Activated CD4-positive, alpha-beta T cell treated with anti-CD3 and anti-CD28 coated beads, Interleukin-2, amount 10 ng/mL, durations not matched to agents 24 days and 14 days (primary cell): ENCODE measurements at places on chromosomes 2 and 18. TPM values are rescaled to one million over a fixed set of nuclear protein-coding genes. Genes with fewer than 3 reads are reported as not detected.

DNA sequence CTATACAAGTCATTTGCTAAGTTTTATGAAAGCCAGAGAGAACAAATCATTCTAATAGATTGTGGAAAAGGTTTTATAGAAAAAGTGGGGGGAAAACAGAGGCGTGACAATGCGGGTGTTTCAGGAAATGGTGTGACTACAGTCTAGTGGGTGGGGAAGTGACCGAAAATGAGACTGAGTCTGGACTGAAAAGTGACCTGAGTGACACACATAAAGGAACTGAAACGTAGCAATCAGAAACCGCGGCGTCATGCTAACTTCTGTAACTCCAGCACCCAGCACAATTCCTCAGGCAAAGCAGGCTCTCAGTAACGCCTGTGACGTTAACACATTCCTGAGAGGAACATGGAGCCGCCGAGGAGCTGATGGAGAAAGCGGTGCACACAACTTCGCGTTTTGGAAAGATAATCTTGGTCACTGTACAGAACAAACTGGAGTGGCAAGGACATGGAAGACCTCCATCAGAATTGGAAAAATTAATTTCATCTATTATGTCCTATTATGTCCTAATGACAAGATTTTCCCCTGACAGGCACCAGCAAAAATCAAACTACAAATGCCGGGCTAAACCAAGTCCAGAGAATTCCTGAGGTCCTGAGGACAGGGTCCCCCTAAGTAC is 1.4 kb upstream of the CD226 start:
- H3K27ac ChIP-seq, result no peak overlapping the region
- H3K4me3 ChIP-seq, result no peak overlapping the region
- no peaks in the 10 kb centered on the region for H3K27me3 ChIP-seq
- peaks cover 55% of the 10 kb centered on the region for H3K36me3 ChIP-seq
- H3K4me1 ChIP-seq, result peaks cover 42% of the 10 kb centered on the region

GRCh38 chr2:39039072-39039471 is 81.8 kb downstream of the SOS1 start:
- H3K36me3 ChIP-seq, result peaks cover 37% of the 10 kb centered on the region
- H3K27ac ChIP-seq, result peak overlapping the region; percentile 15
- no peak for DNase-seq
- no peak overlapping the region for H3K4me3 ChIP-seq

Gene KCNS3
- not detected in 2 replicates for total RNA-seq

Gene C1QL2
- not detected in 2 replicates for total RNA-seq

Gene CYRIA
- 1.7 and 1.8 TPM in 2 replicates for total RNA-seq

- peaks cover 3% of the 10 kb centered on the region for H3K27me3 ChIP-seq
- peaks cover 5% of the 10 kb centered on the region for H3K4me1 ChIP-seq
- no peak for DNase-seq
- no peaks in the 10 kb centered on the region for H3K36me3 ChIP-seq
Measured at GRCh38 chr18:5961828-5962150, 66.5 kb upstream of the TMEM200C start.
